Neural cell (in vitro differentiated cells): ENCODE measurements at places on chromosomes 6 and 20. TPM values are rescaled to one million over a fixed set of nuclear protein-coding genes. Genes with fewer than 3 reads are reported as not detected.

ADGB gene
- not detected in 2 replicates for polyA plus RNA-seq

RSPO3 gene
- polyA plus RNA-seq, result 0.20 and 0.48 TPM in 2 replicates

SNAI1 gene
- 0.31 TPM in 1 of 2 replicates, not detected in the other for polyA plus RNA-seq

SNAP91 gene
- 88.6 and 94.1 TPM in 2 replicates for polyA plus RNA-seq

ACAT2 gene
- polyA plus RNA-seq, result 143 and 145 TPM in 2 replicates

SLC22A1 gene
- polyA plus RNA-seq, result 0.71 and 1.4 TPM in 2 replicates

COL19A1 gene
- polyA plus RNA-seq, result 0.16 and 0.24 TPM in 2 replicates

FABP7 gene
- polyA plus RNA-seq, result 27.7 and 37.2 TPM in 2 replicates

FOXF2 gene
- polyA plus RNA-seq, result not detected in 2 replicates

C20orf141 gene
- not detected in 2 replicates for polyA plus RNA-seq

NKX2-2 gene
- polyA plus RNA-seq, result not detected in 2 replicates
